ENCODE measurements at places on chromosomes 2 and 18.

DNA sequence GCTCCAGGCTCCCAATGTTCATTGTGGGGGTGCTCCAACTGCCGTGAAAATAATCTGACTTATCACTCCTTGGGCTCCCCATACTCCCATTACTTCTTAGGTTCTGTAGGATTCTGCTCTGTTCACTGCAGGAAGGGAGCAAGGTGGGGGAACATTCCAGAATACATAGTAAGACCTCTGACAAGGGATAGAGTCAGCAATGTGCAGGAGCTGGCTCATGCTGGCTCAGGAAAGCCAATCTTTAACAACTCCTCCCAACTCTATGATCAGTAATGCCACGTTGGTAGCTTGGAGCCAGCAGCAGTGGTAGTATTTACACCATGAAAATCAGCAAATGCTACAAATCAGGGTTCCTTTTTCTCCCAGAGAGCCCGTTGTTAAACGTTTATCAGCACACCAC, 44.4 kb downstream of the FECH start:
- no peak for DNase-seq

DNA sequence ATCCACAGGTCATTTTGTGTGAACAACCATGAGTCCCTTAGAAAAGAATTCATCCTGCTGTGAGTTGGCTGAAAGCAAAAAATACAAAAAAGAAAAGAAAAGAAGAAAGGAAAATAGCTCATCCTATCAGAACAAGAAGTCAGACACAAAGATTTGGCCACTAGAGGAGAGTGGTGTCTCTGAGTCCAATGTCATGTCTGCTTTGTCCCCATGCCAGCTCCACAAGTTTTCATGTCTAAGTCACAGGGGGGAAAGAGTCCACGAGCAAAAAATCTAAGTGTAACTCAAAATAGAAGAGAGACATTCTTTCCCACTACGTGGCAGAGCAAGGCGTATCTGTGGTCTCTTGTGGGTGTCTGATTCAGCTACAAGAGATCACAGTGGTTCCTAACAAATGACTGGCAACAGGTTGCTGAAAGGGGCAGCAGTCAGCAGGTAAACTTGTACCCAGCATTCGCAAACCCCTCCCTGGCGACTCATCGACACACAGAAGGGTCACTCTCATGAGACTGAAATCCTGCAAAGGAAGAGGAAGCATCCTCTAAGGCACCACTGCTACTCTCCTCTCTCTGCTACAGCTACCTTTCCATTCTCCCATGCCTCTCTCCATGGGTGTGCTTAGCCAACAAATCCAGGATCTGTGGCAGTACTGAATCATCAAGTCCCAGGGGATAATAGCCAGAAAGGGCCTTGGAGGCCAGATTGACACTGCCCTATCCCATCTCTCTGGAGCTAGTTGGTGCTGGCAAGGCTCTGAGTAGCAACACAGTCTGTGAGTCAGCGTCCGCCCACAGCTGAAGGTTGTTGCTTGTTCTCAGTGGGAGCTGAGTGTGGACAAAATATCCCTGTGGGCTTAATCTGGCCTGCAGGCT, 123.0 kb upstream of the SLC39A10 start:
- DNase-seq = no peak

- no peak for DNase-seq
Observed at GRCh38 chr2:68709421-68709911, 25.1 kb upstream of the ARHGAP25 start.

DNA sequence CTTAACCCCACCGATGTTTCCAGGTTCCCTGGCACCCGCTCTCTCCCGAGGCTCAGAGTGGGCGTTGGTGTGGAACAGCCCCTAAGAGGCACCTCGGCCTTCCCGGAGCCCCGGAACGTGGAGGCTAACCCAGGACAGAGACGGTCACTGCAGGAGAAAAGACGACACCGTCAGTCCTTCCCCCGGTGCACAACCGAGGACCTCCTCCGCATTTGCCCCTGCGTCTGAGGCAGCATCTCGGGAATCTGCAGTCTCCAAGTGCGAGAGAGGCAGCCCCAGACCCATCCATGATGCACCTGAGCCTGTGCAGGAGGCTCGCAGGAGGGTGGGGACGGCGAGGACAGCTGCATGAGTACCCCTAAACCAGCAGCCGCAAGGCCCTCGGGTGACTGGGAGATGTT, 204.9 kb upstream of the SALL3 start:
- DNase-seq = no peak

DNA sequence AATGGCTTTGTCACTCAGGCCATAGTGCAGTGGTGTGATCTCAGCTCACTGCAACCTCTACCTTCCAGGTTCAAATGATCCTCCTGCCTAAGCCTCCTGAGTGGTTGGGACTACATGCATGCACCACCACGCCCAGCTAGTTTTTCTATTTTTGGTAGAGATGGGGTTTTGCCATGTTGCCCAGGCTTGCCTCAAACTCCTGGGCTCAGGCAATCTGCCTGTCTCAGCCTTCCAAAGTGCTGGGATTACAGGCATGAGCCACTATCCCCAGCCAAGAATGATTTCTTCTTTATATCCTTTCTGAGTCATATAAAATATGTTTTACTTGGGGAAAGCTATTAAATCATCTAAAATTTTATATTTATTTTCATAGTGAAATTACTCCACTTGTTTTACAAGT, 61.3 kb downstream of the CYBRD1 start:
- DNase-seq = no peak

GRCh38 chr2:61645911-61646310, 107.8 kb upstream of the XPO1 start:
- no peak for DNase-seq

DNA sequence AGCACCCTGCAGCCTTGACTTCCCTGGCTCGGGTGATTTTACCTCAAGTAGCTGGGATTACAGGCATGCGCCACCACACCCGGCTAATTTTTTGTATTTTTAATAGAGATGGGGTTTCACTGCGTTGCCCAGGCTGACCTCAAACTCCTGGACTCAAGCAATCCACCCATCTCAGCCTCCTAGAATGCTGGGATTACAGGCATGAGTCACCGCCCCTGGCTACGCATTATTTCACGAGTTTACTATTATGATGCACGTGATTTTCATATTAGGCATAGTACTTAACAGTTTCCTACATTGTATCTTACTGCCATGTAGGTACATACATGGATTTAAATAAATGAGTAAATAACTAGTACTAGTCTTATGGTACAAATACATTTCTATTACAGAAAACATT, 4.4 kb downstream of the DYNC2LI1 start:
- DNase-seq = no peak

DNA sequence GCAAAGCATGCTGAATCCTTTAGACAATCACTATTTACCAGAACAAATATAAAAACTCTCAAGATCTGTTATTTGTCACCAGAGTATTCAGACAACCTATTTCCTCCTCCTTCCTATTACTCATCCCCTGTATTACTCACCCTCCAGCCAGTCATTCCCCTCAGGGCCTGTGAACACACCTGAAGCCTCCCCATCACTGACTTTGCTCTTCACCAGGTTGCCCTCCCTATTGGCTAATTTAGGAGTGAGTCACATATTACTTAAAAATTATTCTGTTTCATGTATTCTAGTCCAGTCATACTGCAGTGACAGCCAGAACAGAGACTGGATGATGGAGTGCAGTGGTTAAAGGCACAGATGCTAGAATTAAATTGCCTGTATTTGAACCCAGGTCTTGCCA, 3.7 kb upstream of the ATG16L1 start:
- DNase-seq = peak; percentile 4

DNA sequence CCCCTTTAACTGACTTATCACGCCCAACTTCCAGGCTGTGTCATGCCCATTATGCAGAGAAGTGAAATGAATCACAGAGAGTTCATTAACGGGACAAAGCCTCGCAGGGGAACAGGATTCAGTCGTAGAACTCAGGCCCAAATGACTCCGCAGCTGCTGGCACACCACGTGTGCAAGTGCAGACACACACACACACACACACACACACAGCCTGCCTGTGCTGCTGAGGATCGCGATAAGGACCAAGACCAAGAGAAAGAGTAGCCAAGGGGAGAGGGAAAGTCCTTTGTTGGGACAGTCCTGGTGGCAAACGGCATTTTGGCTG, 90.0 kb upstream of the TAF1B start:
- DNase-seq = no peak

GRCh38 chr2:28869494-28870145, 489 bp downstream of the TRMT61B start:
- no peak for DNase-seq

DNA sequence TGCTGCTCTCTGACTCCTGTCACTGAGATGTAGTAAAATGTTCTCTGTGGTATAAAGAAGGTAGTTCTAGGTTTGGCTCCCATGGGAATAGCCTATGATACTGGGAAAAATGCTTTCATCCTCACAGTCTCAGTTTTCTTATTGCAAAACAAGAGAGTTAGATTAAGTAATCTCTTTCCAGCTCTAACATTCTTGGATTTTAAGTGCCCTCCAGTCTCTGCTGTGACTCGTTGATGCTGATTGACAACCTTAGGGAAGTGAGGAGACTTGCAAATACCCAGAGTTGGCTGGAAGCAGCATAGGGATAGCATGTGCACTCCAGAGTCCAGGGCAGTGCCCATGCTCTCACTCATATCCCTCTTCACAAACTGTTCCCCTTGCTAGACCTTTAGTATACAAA, 534.9 kb downstream of the SLC4A3 start:
- DNase-seq = no peak

GRCh38 chr18:34932792-34933466, 108.3 kb upstream of the MAPRE2 start:
- no peak for DNase-seq

GRCh38 chr2:237735798-237736197, 62.8 kb upstream of the RBM44 start:
- DNase-seq = no peak

DNA sequence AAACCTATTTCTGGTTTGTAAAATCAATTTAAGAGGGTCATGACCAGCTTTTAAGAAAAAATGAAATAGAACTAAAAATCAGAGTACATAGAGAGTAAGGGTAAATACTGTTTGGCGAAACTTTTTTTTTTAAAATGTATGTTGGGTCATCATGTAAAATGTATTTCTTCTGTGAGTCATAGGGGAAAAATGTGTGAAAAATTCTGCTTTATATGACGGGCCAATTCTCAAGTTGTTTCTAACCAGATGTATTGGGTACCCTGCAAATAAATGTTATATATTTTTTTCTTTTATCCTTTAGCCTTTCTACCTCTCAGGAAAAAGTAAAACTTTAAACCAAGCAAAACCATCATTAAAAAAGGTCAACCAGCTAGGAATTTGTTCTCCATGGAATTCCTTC, 13.9 kb downstream of the AFTPH start:
- no peak for DNase-seq

GRCh38 chr2:84297155-84297554, 161.9 kb downstream of the SUCLG1 start:
- DNase-seq = no peak

- DNase-seq = no peak
Observed at GRCh38 chr2:135050684-135051083, 1.4 kb upstream of the RAB3GAP1 start.

DNA sequence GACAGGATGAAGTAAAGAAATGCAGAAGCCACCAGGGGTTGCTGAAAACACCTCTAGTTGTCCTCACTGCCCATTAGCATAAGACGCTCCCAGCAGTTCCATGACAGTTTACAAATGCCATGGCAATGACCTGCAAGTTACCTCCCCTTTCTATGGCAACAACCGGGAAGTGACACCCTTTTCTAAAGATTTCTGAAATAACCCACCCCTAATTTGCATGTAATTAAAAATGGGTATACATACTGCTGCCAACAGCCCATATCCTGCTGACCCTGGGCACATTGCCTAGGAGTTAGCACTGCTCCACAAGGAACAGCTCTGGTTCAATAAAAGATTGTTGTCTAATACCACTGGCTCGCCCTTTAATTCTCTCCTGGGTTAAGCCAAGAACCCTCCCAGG, 178.3 kb upstream of the LRATD1 start:
- no peak for DNase-seq

- DNase-seq = no peak
Observed at GRCh38 chr2:218878926-218879761, 1.5 kb upstream of the WNT10A start.

- no peak for DNase-seq
Observed at GRCh38 chr2:158388159-158388558, 68.4 kb downstream of the CCDC148 start.

- no peak for DNase-seq
Observed at GRCh38 chr2:207227062-207227748, 61.5 kb upstream of the KLF7 start.

DNA sequence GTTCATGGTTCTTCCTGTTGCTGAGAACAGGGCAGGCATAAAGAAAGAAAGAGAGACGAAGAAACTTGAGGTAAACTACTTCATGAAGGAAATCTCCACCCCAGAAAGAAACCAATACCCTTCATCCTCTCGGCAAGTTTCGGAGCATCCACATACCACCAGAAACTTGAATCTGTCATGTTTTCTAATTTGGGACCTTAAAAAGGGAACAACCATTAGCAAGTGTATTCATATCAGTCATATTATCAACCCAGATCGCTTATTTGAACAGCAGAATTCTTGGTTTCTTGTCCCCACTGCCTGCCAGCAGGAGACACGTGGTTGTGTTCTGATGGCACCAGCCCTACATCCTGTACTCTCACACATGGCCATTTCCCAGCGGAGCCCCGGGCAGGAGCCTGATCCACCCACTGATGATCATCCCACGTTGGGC, 53.2 kb upstream of the FZD7 start:
- DNase-seq = no peak

- no peak for DNase-seq
Observed at GRCh38 chr2:10864861-10865636, 46.7 kb upstream of the KCNF1 start.

GRCh38 chr18:47151439-47151838, 1.1 kb upstream of the HDHD2 start:
- no peak for DNase-seq

DNA sequence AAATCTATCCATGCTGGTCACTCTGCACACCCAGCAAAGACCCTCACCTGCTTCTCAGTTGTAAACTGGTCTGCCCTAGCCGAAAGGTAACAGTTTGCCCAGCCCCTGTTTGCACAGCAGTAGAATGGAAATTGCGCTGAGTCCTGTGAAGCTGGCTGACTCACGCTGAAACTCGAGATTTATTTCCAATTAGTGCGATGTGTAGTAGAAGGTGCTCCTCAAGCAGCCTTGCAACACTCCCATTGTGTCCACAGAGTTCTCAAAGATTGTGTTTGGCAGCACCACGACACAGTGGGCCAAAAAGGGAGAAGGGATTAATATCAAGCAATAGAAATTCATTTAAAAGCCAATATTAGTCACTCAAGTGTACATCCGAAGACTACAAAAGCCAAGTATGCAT, 21.7 kb upstream of the APCDD1 start:
- no peak for DNase-seq

- DNase-seq = no peak
Observed at GRCh38 chr18:32036506-32037180, 18.0 kb downstream of the RNF125 start.

- DNase-seq = no peak
Observed at GRCh38 chr2:119315241-119315925, 51.3 kb downstream of the C2orf76 start.
